Hepatocyte (in vitro differentiated cells): ENCODE measurements at places on chromosomes 5 and 9.

- DNase-seq: peak; percentile 88
Measured at GRCh38 chr9:137021979-137022661, 5.9 kb downstream of the ABCA2 start.

GRCh38 chr9:127991757-127992274 lies 11.0 kb upstream of the EEIG1 start:
- DNase-seq: no peak

DNA sequence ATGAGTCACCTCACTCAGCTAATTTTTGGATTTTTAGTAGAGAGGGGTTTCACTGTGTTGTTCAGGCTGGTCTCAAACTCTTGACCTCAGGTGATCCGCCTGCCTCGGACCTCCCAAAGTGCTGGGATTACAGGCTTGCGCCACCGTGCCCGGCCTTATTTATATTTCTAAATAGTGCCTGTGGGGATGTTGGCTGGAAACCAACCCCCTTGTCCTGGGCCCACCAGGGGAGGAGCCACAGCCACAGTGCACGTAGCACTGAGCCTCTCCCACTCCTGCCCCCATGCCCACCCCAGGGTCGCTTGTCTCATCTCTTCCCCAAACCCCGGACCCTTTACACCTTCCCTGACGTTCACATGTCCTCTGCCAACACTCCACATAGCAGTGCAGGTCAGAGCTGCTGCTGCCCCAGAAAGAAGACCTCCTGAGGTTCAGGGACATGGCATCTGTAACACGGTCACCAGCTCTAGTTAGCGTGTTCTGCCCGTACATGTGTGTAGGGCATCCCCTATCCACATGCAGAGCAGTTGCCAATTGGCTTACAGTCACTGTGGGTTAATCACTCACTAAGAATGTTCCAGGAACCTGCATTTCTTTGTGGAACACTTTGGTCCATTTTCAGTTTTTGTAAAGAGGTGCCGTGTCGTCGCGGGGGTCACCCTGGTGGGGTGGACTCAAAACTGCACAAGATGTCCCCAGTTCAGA lies 10.2 kb upstream of the MRPS2 start:
- DNase-seq: no peak

- DNase-seq: peak; percentile 69
Measured at GRCh38 chr5:133801955-133802751, 166.3 kb downstream of the C5orf15 start.

GRCh38 chr9:82101475-82101874 lies 112.9 kb downstream of the SPATA31D1 start:
- no peak for DNase-seq

- no peak for DNase-seq
Measured at GRCh38 chr5:78376315-78376714, 15.9 kb downstream of the SCAMP1 start.

DNA sequence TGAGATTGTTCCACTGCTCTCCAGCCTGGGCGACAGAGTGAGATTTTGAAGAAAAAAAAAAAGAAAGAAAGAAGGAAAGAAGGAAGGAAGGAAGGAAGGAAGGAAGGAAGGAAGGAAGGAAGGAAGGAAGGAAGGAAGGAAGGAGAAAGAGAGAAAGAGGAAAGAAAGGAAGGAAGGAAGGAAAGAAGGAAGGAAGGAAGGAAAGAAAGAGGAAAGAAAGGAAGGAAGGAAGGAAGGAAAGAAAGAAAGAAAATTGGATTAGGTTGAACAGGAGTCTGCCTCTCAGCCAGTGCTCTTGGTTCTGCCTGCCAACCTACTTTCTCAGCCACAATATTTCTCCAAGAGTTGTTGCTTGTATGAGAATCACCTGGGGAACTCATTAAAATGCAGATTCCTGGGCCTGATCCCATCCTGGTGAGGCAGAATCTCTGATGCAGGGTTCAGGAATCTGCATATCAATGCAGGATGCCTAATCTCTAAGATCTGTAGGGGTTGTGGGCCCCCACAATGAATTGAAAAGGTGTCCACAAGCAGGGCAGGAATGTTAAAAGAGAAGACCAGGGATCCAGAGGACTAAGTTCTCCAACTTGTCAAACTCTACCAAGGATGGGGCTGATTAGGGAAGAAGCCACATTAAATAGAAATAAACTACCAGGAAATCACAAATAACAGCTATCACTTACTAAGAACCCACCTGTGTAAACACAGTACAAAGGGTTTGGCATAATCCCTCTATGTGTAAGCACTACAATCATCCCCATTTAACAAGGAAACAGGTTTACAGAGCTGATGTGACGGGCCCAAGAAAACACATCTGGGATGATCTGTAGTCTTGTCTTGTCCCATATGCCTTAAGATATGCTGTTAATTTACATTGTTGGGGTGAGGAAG lies 23.4 kb upstream of the GALNT10 start:
- no peak for DNase-seq

- DNase-seq: no peak
Measured at GRCh38 chr5:60870857-60871256, 26.8 kb upstream of the ELOVL7 start.

- no peak for DNase-seq
Measured at GRCh38 chr5:10109299-10109698, 140.4 kb downstream of the ATPSCKMT start.

DNA sequence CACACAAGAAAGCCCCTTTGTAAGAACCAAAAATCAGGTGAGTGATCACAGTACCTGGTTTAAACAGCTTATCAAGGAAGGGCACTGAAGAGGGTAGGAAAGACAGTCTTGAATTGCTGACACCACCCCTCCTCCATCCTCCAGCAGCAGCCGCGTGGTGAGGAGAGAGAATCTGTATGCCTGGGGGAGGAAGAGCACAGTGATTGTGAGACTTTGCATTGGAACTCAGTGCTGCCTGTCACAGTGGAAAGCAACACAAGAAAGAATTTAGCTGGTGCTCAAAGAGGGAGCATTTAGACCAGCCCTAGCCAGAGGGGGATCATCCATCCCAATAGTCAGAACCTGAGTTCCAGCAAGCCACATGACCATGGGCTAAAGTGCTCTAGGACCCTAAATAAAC lies 11.6 kb upstream of the STX17 start:
- DNase-seq: no peak

GRCh38 chr9:98971168-98971914 lies 27.6 kb downstream of the COL15A1 start:
- peak; percentile 57 for DNase-seq

- no peak for DNase-seq
Measured at GRCh38 chr9:26551971-26552370, 340.6 kb downstream of the CAAP1 start.

GRCh38 chr5:158462349-158463114 lies 603.6 kb upstream of the CLINT1 start:
- DNase-seq: no peak
